Urinary bladder (tissue), 4 donors: ENCODE measurements at places on chromosomes 7 and 10. TPM values are rescaled to one million over a fixed set of nuclear protein-coding genes. Genes with fewer than 3 reads are reported as not detected.

H2BK1 gene
- total RNA-seq = not detected

PAXIP1 gene
- total RNA-seq = 15.2 TPM

COL13A1 gene
- 9.2 TPM for total RNA-seq

MRC1 gene
- total RNA-seq = 41.2 TPM

CPA2 gene
- not detected for total RNA-seq

BHLHA15 gene
- not detected for total RNA-seq

DPYSL4 gene
- 1.7 TPM for total RNA-seq

CH25H gene
- 1.1 TPM for total RNA-seq

DNA sequence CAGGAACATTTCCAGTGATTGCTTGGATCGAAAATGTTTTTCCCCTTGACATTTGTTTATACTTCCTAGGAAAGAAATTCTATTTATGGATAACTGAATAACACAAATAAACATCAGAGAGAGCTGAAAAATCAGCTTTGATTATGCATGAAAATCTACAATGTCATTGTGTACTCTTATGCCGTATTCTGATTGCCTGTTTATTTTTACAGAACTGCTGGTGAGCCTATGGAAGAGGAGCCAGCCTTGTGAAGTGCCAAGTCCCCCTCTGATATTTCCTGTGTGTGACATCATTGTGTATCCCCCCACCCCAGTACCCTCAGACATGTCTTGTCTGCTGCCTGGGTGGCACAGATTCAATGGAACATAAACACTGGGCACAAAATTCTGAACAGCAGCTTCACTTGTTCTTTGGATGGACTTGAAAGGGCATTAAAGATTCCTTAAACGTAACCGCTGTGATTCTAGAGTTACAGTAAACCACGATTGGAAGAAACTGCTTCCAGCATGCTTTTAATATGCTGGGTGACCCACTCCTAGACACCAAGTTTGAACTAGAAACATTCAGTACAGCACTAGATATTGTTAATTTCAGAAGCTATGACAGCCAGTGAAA lies 121.5 kb downstream of the TWIST1 start:
- DNase-seq = no peak

DNA sequence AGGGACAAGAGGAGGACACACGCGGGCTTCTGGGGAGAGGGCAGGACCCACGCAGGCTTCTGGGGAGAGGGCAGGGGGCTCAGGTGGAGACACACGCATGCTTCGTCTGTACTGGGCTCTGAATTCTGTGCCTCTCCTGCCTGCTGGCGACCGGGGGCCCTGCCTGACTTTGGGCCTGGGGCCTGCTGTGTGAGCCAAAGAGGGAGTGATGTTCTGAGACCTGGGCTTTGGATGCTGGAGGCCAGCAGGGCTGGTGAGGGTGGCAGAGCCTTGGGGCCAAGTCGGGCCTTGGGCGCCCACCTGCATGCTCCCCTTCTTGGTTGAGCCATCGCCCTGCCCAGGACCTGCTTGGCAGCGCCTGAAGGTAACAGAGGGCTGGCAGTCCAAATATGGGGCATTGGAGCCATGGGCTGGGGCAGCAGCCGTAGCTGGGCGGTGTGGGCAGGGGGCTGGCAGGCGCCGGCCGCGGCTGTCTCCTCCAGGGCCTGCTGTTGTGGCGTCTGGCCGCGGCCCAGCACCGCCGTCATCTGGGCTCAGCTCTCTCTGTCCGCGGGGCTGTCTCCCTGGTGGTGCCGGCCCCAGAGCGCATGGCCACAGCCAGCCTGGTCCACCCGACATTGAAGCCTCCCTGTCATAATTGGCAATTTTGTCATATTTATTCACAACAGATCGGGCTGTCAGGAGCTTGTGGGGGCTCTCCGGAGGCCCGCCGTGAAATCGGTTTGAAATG lies 78.9 kb downstream of the UNCX start:
- no peak for DNase-seq

- no peak for DNase-seq
These were observed 4.5 kb upstream of the DNMBP start for GRCh38 chr10:100014071-100014762.

DNA sequence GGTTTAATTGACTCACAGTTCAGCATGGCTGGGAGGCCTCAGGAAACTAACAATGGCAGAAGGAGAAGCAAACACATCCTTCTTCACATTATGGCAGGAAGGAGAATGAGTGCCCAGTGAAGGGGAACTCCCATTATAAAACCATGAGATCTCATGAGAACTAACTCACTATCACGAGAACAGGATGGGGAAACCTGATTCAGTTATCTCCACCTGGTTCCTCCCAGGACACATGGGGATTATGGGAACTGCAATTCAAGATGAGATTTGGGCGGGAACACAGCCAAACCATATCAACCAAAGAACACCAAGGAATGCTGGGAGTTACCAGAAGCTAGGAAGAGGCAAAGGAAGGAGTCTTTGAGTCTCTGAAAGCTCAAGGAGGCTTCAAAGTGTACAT lies 94.3 kb downstream of the IPMK start:
- no peak for DNase-seq

DNA sequence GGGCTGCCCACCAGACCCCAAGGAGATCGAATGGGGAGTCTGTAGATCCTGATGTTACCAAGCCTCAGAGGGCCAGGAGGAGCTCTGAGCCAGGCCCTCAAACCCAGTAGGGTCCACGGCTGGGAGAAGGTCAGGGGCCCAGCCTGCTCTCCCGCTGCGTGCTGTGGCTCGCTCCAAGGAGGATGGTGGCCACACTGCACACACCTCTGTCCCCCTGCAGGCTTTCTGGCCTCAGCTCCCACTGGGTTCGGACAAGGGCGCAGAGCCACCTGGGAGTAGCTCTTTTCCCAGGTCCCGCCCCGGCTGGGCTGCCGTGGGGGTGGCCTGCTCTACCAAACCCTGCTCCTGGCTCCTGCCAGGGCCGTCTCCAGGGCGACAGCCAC lies 175.8 kb downstream of the ZNF248 start:
- DNase-seq = no peak

DNA sequence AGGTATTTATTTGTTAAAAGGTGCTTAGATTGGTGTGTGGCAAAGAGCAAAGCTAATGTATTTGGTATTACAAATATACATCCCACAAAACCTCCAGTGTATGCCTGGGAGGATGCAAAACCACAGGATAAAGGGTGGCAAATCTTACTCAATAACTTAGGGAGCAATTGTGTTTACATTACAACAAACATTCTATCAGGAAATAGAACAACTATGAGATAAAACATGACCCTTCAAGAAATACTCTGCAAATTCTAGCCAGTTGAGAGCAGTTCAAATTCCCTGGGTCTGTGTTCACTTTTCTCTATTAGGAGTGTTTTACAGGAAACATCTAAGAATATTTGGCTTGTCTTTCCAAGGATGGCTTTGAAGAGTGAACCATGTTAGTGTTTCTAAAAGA lies 64.9 kb downstream of the CUL1 start:
- DNase-seq = no peak

- DNase-seq = no peak
These were observed 12.0 kb downstream of the CLCN1 start for GRCh38 chr7:143327903-143328302.

- no peak for DNase-seq
These were observed 488.9 kb downstream of the SH2D4B start for GRCh38 chr10:81026591-81026990.

DNA sequence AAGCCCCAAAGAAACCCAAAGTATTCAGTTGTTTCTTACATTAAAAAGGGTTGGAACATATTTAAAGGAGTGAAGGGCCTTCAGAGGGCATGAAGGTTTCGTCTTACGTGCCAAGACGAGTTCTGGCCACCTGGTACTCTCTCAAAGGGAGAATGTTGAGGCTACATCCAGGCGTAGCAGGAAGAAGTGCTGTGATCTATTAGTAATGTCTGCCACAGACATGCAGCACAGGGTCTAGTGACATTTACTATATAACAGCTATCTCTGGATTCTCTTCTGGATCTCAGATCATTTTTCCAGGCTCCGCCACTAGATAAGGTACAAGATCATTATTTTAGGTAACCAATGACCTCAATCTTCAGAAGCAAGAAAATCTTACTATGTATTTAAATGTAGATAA lies 76.5 kb upstream of the ARID5B start:
- no peak for DNase-seq

GRCh38 chr7:28608731-28609130 lies 196.4 kb downstream of the CREB5 start:
- no peak for DNase-seq

DNA sequence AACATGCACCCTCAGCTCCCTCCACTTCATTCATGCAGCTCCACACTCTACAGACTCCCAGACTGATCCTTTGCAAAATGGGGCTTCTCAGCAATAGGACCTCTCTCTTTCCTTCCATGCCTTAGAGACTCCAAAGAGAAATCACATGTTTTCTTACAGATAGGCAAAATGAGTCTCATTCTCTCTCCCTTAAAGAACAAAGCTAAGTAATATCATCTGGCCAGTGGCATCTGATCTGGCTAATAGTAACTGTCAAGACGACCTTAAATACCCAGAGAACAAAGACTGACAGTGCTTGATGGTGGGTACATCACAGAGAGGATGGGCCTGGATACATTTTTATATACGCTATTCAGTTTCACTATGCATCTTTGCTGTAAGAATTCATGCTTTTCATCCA lies 43.1 kb upstream of the CALD1 start:
- DNase-seq = no peak

GRCh38 chr7:26664735-26665416 lies 199.5 kb downstream of the SKAP2 start:
- no peak for DNase-seq

DNA sequence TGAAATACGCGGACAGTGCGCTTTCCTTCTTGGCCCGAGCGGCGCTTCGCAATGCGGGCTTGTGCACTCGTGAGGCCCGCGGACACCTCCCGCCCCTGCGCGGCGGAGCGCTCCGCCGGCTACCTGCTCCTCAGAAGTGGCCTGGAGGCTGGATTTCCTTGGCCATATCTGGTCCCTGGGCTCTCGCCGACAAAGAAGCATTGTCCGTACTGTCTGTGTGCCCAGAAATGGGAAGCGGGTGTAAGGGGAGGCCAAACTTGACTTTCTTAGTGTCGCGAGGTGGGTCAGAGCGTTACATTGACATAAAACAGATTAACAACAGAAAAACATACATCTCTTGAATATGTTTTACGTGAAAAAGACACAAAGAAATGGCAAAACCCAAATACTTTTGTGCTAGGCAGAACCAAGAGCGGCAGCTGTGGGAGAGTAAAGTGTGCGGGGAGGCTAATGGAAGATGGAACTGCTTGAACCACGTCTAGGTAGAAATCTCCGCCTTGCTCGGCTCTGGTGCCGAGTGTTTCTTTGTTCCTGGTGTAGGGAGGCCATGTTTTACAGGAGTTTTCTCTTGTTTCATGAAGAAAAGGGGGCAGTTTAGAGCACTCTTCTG lies 1.4 kb downstream of the LANCL2 start:
- DNase-seq = no peak

DNA sequence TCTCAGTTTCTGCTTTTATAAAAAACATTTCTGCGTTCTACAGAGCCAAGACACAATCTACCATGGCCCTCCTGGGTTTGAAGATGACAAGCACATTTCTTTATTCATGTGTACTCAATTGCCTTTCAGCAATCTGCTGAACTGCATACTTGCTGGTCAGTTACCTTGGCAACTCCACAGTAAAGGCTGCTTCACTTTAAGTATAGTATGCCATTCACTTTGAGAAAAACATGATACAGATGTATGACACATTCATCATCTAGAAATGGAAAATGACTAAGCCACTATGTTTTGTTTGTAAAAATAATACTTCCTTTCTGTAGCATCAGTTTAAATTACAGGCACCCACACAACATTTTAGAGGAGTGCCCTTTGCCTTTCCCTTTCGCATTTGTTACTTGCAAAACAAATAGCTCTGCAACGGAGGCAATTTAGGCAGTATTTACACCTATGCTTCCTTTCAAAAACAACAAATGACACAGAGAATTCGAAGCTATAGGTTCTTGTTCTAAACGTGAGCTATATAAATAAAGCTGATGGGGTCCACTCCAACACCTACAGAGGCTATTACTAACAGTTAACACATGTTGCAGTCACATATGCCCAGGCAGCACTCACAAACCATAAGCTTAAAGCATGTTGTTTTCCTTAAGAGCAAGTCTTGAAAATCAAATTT lies 23.5 kb downstream of the SGCE start:
- no peak for DNase-seq

GRCh38 chr10:103451831-103452505 lies at the start of gene CALHM2:
Gene CALHM2 (minus strand): TSS chr10:103452370. CDS start chr10:103449941, 2,429 bp downstream.
- peak; percentile 48 for DNase-seq

GRCh38 chr10:16673443-16673842 lies 143.8 kb downstream of the RSU1 start:
- no peak for DNase-seq

DNA sequence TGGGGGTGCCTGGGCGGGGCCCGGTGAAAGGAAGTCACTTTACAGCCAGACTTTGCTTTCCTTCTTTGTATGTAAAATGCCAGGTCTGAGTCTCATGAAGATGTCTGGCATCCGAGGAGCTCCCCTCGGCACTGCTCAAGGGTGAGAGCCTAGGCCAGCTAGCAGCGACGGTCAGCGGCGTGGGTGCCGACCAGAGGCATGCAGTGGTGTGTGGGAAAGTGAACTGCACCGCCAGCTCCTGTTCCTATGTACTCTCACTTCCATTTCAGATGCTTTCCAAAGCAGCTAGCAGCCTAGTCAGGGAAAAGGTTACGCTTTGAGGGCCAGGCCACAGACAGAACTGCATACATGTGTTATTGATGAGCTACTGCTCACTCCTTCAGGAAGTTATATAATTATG lies 172.8 kb downstream of the ZMYND11 start:
- no peak for DNase-seq

- DNase-seq = no peak
These were observed 171.1 kb downstream of the ADRA2A start for GRCh38 chr10:111247781-111248389.

GRCh38 chr10:84184517-84184916 lies 9.8 kb upstream of the CDHR1 start:
- DNase-seq = no peak

DNA sequence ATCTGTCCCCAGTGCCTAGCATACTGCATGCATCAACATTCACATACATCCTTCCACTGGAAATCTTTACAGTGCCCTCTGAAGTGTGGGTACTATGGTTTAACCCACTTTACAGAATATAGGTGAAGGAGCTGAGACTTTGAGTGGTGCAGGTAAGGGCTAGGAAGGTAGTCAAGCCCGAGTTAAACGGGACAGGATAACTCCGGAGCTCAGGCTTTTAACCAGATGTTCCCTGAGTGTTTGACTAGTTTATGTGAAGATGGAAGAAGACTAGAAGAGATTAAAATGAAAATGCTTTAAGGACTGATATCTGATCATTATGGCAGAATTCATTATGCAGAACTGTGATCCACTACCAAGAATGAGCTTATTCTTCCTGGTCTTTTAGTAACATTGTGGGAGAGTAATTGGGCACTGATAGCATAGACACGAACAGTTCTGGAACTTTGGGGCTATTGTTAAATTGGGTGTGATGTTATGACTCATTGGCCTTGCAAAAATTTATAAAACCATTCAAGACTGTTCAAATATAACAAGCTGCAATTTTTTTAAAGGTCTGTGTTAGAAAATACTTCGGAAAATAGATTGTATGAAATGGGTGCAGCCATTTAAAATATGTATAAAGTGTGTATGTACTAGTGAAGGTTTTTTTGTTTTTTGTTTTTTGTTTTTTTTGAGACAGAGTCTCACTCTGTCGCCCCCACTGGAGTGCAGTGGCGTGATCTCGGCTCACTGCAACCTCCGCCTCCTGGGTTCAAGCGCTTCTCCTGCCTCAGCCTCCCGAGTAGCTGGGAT lies 4.4 kb downstream of the CUL1 start:
- no peak for DNase-seq
